Type B pancreatic cell (in vitro differentiated cells): ENCODE measurements at places on chromosomes 2 and 18. TPM values are rescaled to one million over a fixed set of nuclear protein-coding genes. Genes with fewer than 3 reads are reported as not detected.

Gene HRH4
- 0.24 TPM in 1 of 2 replicates, not detected in the other for total RNA-seq

Gene ITPRIPL1
- 3.5 and 11.6 TPM in 2 replicates for total RNA-seq

GRCh38 chr18:5542515-5543035 lies 1.2 kb downstream of the EPB41L3 start:
- H3K27me3 ChIP-seq: peaks cover 31% of the 10 kb centered on the region
- H3K36me3 ChIP-seq: no peaks in the 10 kb centered on the region
- H3K27ac ChIP-seq: peak overlapping the region; percentile 80
- peak overlapping the region; percentile 92 for H3K4me3 ChIP-seq
- peaks cover 26% of the 10 kb centered on the region for H3K4me1 ChIP-seq

GRCh38 chr18:79630281-79631095 lies 49.1 kb upstream of the CTDP1 start:
- H3K27ac ChIP-seq: no peak overlapping the region
- H3K27me3 ChIP-seq: peaks cover 19% of the 10 kb centered on the region
- H3K4me3 ChIP-seq: no peak overlapping the region
- no peaks in the 10 kb centered on the region for H3K36me3 ChIP-seq
- peaks cover under 1% of the 10 kb centered on the region for H3K4me1 ChIP-seq
- peak; percentile 58 for DNase-seq

GRCh38 chr2:127139766-127140165 lies 32.8 kb upstream of the BIN1 start:
- H3K36me3 ChIP-seq: no peaks in the 10 kb centered on the region
- H3K27ac ChIP-seq: no peak overlapping the region
- no peak overlapping the region for H3K4me3 ChIP-seq
- DNase-seq: no peak
- H3K27me3 ChIP-seq: peaks cover 6% of the 10 kb centered on the region
- no peaks in the 10 kb centered on the region for H3K4me1 ChIP-seq

- peaks cover 19% of the 10 kb centered on the region for H3K4me1 ChIP-seq
- peak overlapping the region; percentile 94 for H3K4me3 ChIP-seq
- peaks cover 3% of the 10 kb centered on the region for H3K36me3 ChIP-seq
- peaks cover 5% of the 10 kb centered on the region for H3K27me3 ChIP-seq
Observed at GRCh38 chr2:70977605-70978205, 725 bp upstream of the ANKRD53 start.

- H3K27ac ChIP-seq: no peak overlapping the region
- H3K27me3 ChIP-seq: no peaks in the 10 kb centered on the region
- DNase-seq: no peak
- no peaks in the 10 kb centered on the region for H3K4me1 ChIP-seq
- no peaks in the 10 kb centered on the region for H3K36me3 ChIP-seq
Observed at GRCh38 chr2:51379997-51380396, 348.1 kb upstream of the NRXN1 start.

DNA sequence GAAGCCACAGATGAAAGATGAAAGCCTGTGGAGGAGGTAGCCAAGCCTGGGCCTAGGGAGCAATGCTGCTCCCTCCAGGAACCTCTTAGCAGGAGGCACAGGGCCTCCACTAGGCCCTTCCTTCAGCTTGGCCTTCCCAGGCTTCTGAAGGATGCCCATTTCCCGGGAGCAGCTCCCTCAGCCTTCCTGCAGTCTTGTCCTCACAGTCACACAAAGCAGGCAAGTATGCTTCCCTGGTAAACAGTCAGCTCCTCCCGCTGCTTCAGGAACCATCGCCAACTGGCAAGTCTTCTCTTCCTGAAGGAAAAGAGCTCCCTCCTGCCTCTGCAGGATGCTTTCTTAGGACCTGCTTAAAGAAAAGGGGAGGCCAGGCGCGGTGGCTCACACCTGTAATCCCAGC lies 53.2 kb downstream of the SMAD7 start:
- H3K4me3 ChIP-seq: no peak overlapping the region
- DNase-seq: no peak
- H3K4me1 ChIP-seq: peaks cover 23% of the 10 kb centered on the region
- no peak overlapping the region for H3K27ac ChIP-seq
- H3K27me3 ChIP-seq: no peaks in the 10 kb centered on the region

DNA sequence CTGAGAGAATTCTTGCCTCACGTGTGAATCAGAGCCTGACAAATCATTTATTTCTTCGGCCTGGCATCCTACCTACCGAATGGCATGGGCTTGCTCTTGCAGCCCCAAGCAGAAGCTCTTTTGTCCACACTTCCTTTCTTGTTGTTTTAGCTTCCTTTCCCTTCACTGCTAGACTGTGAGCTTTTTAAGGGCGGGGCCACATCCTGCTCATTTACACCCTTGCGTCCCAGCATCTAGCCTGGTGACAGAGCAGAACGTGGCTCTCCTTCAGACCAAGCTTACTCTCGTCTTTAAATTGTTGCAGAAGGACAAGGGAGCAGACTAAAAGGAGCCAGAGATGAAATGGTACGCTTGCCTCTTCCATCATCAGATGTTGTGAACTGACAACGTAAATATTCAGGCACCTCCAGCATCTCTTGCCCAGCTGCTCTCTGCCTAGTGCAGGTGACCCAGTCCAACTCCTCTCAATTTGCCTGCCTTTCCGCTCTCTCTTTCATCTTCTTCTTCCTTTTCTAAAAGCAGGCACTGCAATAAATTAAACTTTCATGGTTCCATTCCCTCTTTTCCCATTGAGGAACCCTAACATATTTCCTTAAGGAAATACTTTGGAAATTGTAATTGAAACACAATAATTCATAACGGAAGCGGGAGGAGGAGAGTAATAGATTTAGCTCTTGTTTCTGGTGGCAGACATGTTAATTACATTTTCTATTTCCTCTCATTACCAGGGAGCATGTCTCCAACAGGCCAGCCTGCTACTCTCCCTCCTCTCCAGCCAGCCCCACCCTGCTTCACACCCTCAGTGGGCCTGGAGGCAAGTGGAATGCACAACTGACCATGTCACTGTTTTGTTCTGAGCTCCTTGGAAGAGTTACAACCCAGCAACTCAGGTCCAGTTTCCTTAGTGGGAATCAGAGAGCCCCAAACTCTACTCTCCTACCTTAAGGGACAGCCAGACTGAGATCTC lies 228.1 kb upstream of the TRIB2 start:
- H3K36me3 ChIP-seq: no peaks in the 10 kb centered on the region
- no peak for DNase-seq
- H3K27ac ChIP-seq: peak overlapping the region; percentile 50
- no peaks in the 10 kb centered on the region for H3K4me1 ChIP-seq

GRCh38 chr2:105593221-105593967 lies 151.3 kb upstream of the NCK2 start:
- no peak for DNase-seq
- H3K27ac ChIP-seq: no peak overlapping the region
- H3K4me3 ChIP-seq: no peak overlapping the region
- H3K36me3 ChIP-seq: no peaks in the 10 kb centered on the region
- peaks cover 24% of the 10 kb centered on the region for H3K4me1 ChIP-seq

- DNase-seq: peak; percentile 60
- H3K4me3 ChIP-seq: no peak overlapping the region
- H3K36me3 ChIP-seq: no peaks in the 10 kb centered on the region
- peak overlapping the region; percentile 12 for H3K27ac ChIP-seq
- H3K27me3 ChIP-seq: no peaks in the 10 kb centered on the region
- peaks cover 62% of the 10 kb centered on the region for H3K4me1 ChIP-seq
Observed at GRCh38 chr2:239273280-239274234, 127.3 kb downstream of the HDAC4 start.

GRCh38 chr2:98252038-98252773 lies 94.0 kb upstream of the CNGA3 start:
- no peak overlapping the region for H3K4me3 ChIP-seq
- H3K27ac ChIP-seq: no peak overlapping the region
- no peaks in the 10 kb centered on the region for H3K36me3 ChIP-seq
- no peaks in the 10 kb centered on the region for H3K4me1 ChIP-seq

DNA sequence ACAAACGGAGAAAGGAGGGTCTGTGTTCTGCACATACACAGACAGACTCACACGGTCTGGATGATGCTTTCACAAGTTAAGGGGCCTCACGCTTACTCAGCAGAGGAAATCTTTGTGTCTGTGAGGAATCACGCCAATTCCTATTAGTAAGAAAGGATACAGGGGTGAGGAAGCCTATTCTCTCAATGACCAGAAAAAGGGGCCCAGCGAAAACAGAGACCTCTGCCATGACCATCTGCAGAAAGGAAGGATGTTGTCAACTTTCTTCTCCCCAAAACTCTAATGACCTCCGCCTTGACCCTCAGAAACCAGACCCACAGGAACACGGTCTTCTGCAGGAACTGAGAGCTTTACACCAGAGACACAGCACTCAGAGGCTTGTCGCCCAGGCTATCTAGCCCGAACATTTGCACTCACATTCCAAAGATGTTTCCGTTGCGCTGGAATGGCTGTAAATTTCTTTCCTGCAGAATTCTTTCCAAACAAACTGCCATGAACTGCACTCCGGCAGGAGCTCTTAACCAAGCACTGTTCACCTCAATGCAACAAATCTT lies 186.3 kb downstream of the TCF4 start:
- peaks cover 58% of the 10 kb centered on the region for H3K4me1 ChIP-seq
- H3K36me3 ChIP-seq: no peaks in the 10 kb centered on the region
- H3K27ac ChIP-seq: peak overlapping the region; percentile 68
- no peak for DNase-seq

DNA sequence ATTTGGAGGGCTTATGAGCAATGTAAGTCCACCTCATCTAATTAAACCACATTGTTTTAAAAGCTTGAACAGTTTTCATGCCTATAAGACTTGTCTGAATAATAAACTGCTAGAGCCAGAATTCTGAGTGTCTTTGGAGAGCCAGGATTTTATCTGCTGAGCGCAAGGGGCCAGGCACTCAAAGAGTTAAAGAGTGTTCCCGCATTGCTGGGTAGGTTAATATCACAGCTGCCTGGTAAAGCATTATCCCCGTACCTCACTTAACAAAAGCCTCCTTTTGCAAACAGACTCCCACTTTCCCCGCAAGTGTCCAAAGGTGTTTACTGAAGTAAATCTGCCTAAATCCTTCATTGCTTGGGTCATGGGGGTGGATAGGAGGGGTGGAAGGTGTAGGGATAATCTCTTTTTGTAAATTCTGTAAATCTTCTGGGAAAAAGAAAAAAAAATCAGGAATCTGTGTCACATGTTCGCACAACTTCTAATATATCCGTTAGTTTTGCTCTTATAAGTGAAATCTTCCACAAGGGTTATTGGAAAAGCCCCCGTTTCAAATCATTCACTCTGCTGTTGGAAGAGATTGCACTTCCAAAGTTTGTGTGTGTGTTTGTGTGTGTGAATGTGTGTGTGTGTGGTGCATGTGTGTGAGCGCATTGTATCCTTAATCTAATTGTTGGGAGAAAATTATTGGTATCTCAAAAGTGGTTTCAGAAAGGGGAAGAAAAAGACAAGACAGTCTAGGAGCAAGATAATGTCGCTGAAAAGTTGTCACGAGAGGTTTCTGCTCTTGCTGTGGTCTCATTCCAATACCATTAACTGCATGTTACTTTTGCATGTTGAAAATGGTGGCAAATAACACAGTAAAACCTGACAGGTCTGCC lies 10.7 kb downstream of the ZEB2 start:
- H3K27ac ChIP-seq: peak overlapping the region; percentile 30
- peaks cover 8% of the 10 kb centered on the region for H3K36me3 ChIP-seq
- peaks cover 91% of the 10 kb centered on the region for H3K27me3 ChIP-seq

DNA sequence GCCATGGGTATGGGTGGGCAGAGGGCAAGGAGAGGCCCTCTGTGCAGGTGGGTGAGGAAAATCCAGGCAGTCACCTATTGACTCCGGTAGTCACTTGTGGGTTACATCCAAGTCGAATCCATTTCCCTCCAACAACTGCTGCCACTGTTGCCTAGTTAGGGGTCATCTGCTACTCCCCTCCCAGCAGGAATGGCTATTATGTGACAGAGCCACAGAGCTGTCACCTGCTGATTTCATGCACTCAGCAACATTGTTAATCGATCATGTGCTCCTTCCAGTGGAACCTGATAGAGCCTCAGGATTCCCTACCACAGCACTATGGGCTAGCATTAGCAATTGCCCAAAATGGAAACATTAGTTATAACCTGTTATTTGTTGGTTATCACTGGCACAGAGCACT lies 31.4 kb downstream of the POLR1A start:
- no peak overlapping the region for H3K4me3 ChIP-seq
- H3K36me3 ChIP-seq: peaks cover 22% of the 10 kb centered on the region
- H3K27ac ChIP-seq: no peak overlapping the region
- H3K4me1 ChIP-seq: no peaks in the 10 kb centered on the region
